ENCODE measurements at places on chromosomes 7 and 10. TPM values are rescaled to one million over a fixed set of nuclear protein-coding genes. Genes with fewer than 3 reads are reported as not detected.

GRCh38 chr10:103102195-103102594 is 90.9 kb downstream of the NT5C2 start:
- DNase-seq = no peak

DNA sequence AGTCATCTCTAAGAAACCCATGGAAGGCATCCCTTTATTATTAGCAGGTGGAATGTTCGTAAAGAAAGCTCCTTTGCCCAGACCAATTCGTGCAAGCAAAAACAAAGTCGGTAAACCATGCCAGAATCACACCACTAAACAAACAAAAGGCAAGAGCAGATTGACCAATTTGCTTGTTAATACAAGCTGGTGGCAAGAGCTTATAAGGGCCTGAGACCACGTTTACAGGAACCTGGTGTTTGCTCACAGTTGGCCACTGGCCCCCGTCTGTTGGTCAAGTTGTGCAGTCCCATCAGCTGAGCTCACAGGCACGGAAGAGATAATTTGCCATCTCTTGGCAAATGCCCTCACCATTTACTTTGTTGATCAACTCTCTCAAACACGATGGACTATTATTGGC is 342.2 kb upstream of the MKI67 start:
- no peak for DNase-seq

DNA sequence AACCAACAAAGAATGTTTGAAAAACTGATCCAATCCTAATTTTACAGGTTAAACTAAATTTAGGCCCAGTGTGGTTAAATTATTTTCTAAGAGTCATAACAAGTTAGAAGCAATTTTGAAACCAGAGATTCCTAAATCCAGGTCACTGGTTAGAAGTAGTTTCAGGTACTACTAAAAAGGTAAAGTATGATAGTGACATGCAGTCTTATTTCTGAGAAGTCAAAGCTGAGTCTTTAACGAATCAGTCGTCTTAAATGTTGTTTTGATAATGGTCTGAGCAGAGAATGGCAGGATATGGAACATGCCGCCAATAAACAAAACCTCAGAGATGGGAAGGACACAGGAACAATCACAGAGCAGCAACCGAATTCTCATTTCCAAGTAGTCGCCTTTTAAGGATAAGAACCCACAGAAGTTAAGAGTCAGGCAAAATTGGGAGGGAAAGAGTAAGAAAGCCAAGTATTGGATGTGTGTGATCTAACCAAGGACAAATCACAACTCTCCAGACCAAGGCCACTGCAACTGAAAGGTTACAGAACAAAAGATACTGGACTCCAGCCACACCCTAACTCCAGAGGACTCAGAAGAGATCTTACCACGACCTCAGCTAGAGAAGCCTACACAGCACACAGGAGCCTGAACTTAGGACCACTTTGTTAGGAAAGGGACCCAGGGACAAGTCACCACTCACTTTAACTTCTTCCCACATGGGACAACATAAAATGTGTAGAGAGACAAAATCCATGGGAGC is 19.7 kb downstream of the TMEM243 start:
- DNase-seq = no peak

GRCh38 chr7:24175603-24176002 is 108.4 kb upstream of the NPY start:
- DNase-seq = no peak

GRCh38 chr10:102752934-102753664 is 9.4 kb downstream of the WBP1L start:
- DNase-seq = peak; percentile 47

- DNase-seq = no peak
Measured at GRCh38 chr7:6385110-6385781, 62.5 kb downstream of the DAGLB start.

- DNase-seq = no peak
Measured at GRCh38 chr7:98970016-98970615, 91.8 kb downstream of the TRRAP start.

DNA sequence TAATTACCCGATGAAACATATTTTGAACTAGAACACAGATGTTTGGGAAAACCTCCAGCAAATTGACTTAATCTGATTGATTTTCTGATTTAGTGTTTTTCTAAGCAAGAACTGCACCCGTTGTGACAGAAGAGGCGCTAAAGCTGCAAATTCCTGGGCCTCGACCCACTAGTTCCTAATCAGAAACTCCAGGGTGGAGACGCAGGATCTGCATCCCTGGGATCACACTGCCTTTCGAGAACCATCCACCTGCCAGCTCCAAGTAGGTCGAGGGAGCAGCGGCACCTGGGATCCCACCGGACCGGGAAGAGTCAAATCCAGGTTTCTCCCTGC is 136.8 kb upstream of the CDCA7L start:
- no peak for DNase-seq

DNA sequence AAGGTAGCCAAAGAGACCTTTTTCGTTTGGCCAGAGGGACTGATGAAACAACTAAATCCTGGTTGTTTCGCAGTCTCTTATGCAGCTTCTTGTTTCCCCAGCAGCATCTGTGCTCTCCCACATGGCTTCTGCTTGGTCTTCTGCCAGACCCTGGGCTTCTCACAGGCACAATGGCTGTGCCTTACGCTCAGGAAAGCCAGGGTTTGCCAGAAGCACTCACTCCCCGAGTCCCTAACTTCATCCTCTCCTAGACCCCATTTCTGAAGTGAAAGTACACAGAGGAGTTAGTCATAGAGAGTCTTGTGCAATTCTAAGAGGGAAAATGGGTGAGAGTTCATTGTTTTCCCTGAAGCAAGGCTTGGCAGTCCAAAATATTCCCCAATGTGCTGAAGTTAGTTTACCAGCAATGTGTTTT is 121.7 kb downstream of the EVX1 start:
- no peak for DNase-seq

- no peak for DNase-seq
Measured at GRCh38 chr10:3976718-3977117, 191.7 kb upstream of the KLF6 start.

The MYL10 gene
- 0.36 TPM for polyA plus RNA-seq
